Kidney epithelial cell (primary cell): ENCODE measurements at places on chromosomes 6 and 20. TPM values are rescaled to one million over a fixed set of nuclear protein-coding genes. Genes with fewer than 3 reads are reported as not detected.

Gene SPATA2
- 3.9 and 5.1 TPM in 2 replicates for total RNA-seq

Gene HLA-DPA1
- total RNA-seq: 0.29 and 0.48 TPM in 2 replicates

Gene RCAN2
- total RNA-seq: 5.6 and 6.2 TPM in 2 replicates

Gene SNAP91
- 0.13 and 0.34 TPM in 2 replicates for total RNA-seq

Gene ERMARD
- 20.3 and 34.2 TPM in 2 replicates for total RNA-seq

Gene ABHD16B
- total RNA-seq: not detected in 2 replicates

Gene VARS2
- total RNA-seq: 34.7 and 37.7 TPM in 2 replicates

Gene MAD2L1BP
- total RNA-seq: 39.4 and 68.0 TPM in 2 replicates

Gene FAM83C
- not detected in 2 replicates for total RNA-seq

Gene CTCFL
- 0.17 and 0.41 TPM in 2 replicates for total RNA-seq

Gene EEF1A2
- total RNA-seq: 14.9 and 18.0 TPM in 2 replicates

Gene COL21A1
- total RNA-seq: not detected in 2 replicates

Gene ADGRF5
- 0.13 and 0.48 TPM in 2 replicates for total RNA-seq
